ENCODE measurements at places on chromosomes 3 and 15.

GRCh38 chr3:64970634-64971033, 282.8 kb upstream of the ADAMTS9 start:
- DNase-seq = no peak

DNA sequence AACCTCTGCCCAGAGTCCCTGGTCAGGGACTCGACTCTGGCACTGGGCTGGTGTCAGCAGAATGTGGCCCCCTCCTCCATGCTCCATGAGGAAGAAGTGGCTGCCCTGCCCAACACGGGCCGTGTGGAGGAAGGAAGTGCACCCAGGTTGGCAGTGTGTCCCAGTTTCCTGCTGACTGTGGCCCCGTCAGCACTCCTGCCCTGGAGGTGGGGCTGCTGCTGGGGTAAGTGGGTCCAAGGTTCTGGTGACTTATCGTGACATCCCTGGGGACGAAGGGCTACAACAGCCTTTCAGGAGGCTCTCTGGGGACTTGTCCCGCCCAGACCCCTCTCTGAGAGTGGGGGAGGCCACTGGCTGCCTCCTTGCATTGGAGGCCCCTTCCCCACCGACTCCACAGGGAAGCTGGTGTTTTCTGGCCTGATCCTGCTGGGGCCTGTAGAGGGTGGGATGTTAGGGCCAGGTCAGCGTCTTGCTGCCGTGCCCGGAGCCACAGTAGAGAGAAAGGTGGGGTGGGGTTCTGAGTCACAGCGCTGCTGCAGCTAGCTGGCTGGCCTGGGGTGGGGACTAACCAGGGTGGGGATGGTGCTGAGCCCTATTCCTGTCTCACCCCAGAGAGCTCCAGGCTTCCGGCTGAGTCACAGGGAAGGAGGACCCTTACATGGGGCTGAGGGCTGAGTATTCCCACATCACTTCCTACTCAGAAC, 10.5 kb downstream of the SEMA4B start:
- DNase-seq = no peak

GRCh38 chr15:84003791-84004503, 231.6 kb upstream of the GOLGA6L4 start:
- DNase-seq = no peak

DNA sequence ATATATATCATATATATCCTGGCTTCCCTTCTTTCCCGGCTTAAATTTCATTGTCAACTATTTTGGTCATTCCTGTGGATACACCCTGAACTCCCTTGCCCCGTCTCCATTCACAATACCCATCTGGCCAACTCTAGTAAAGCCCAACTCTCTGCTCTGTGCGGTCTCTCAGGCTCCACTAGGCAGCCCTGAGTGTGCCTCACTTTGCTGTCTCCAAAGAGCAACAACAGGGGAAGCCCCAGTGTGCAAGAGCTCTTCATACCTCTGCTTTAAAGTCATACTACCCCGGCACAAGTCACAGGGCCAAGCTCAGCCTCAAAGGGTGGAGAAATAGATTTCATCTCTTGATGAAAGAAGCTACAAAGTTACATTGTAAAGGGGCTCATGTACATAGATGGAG, 18.9 kb upstream of the FEM1B start:
- DNase-seq = no peak

- no peak for DNase-seq
Observed at GRCh38 chr3:72318504-72319193, 529.6 kb downstream of the SHQ1 start.

DNA sequence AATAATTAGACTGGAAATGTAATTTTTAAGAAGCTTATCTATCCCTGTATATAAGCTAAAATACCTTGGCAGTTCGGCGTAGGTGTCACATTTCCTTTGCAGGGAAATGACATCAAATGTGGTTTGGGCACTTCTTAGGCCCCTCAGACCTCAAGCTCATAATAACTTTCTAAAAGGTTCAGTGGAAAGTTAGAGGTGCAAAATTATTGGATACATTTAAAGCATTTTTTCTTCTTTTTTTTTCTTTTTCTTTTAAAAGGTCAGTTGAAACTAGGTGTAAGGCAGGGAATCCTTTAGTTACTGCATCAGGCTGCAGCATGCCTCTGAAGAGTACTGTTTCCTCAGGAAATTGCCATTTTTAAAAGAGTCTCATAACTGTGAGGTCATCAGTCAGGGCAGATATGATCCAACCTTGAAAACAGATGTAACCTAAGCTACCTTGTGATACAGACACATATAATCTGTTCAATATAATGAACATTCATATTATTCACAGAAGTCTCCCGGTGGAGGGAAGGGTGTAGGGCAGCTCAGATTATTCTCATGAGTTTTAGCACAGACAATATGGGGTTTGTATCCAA, 4.8 kb downstream of the SACM1L start:
- no peak for DNase-seq

DNA sequence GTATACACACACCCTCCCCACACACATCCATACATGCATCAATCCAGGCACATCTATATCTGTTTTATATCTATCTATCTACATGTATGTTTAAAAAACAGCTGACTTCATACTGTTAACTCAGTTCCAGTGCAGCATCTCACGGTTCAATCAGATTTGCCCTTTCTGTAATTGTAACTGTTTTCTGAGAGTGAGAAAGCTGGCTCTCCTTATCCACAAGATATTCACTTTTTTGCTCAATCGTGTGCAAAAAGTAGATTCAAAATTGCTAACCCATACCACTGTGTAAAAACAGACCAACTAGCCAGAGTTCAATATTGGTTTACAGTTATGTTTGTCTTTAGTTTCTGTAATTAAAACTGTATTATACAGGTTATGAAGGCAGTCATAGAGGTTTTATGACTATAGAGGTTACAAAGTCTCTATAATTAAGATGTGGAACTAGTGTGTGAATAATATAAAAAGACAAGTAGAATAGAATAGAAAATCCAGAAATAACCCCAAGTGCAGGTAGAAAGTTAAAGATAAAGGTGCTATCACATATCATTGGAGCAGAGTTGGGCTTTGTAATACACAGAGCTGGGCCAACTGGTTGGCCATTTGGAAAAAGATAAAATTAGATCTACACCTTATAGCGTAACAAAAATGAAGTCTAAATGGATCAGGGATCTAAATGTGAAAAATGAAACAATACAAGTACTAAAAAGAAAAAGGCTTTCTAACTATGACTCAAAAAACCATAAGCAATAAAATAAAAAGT, 20.1 kb upstream of the MCF2L2 start:
- no peak for DNase-seq

DNA sequence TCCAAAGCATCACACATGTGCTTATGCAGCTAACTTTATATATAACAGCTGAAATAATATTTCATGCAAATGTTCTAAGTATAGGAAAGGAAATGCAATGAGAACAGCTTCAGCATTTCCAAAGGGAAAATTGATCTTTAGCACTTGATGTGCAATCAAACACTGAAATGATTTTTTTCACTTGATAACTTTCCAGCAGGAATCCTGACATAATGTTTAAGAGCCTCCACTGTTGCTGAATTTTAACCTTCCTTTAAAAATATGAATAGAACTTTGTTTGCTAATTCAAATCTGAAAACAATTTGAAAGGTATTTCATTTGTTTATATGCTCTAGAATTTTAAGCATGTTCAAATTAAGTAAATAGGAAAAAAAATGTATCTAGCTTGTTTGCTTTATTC, 96.9 kb upstream of the STRIT1 start:
- no peak for DNase-seq

DNA sequence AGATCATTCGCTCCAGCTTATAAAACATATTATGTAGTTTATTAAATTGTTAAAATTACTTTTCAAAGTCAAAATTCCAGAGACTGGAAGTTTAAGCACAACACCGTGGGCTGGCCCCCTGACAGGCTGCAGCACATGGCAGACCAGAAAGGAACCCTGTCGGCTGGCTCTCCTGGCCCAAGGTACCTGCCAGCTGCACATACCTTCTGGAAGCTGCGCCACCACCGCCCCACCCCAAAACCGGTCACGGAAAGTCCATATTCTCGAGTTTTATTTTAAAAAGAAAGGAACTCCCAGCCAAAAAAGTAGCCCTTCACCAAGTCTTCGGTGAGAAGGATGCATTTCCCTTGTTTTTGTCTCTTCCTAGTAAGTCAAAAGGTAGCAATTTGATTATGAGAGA, 94.6 kb downstream of the FOXP1 start:
- no peak for DNase-seq

GRCh38 chr3:123936400-123936799, 24.6 kb downstream of the CCDC14 start:
- DNase-seq = no peak

GRCh38 chr3:15409774-15410173, 17.6 kb downstream of the METTL6 start:
- DNase-seq = no peak

DNA sequence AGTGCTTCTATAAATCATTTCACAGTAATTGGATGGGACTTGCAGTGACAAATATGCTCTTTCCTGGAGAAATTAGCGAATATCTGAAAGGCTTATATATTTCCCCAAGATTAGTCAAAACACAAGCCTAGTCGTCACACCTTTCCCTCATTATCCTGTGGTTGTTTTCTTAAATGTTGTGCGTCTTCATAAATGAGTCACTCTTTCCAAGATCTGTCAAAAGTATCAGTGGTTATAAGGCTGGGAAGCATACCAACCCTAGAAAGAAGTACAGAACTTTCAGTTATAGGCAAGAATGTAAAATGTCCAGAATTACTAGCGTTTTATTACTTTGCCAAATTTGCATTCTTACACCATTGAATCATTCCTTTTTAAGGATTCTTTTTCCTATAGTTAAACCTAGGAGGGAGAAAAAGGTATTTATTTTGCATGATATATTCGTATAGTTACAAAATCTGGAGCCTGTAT, 33.6 kb downstream of the TMEM212 start:
- DNase-seq = no peak

DNA sequence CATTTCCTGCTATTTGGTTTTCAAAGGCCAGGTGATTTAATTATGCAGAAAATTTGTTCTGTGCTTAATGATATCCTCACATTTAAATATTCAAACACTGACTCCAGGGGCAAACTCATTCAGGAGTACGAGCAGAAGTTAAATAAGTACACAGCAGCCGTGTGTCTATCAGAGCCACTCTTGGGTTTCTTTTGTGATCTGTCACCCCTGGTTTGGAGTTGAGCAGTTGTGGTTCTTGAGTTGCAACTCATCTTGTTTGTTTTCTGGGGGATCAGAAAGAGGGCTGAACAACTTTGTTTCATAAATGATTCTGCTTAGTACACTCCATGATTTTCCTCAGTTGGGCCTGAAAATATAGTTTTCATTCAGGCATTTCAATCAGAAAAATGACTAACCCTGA, 25.7 kb upstream of the PPP4R2 start:
- no peak for DNase-seq

DNA sequence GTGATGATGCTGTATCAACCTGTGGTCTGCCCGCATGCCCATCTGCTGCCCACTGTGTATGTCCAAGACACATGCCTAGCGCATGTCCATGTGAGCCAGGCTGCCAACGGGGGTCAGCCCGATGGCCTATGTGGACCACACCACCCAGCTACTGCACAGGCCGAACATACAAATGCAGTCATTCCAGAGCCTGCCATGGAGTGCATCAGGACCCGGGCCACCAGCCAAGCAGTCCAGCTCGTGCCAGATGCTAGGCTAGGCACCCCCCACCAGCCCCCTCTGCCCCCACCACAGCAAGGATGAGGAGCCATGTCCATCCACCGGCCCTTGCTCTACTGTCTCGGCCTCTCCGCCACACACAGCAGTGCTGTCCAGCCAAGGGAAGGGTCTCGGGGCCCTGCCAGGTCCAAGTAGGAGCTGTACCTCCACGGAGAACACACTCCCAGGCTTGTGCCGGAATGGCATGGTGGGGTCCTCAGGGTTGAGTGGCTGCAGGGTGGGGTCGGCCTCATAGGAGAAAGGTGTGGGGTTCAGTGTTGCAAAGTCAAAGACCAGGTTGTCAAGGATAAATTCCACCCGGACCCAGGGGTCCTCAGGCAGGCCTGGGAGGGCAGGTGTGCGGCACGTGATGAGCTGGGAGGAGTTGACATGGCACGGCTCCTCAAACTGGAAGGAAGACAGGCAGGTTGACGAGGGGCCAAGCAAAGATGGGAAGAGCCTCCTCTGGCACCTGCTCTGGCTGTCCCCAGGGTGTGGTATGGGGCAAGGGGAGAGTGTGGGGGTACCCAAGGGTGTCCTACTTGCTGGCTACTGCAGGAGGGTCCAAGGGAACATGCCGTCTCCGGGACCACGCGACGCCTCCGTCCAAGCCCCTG, 15.3 kb downstream of the PLXNB1 start:
- DNase-seq = no peak

- no peak for DNase-seq
Observed at GRCh38 chr3:152352554-152352953, 83.8 kb downstream of the MBNL1 start.

DNA sequence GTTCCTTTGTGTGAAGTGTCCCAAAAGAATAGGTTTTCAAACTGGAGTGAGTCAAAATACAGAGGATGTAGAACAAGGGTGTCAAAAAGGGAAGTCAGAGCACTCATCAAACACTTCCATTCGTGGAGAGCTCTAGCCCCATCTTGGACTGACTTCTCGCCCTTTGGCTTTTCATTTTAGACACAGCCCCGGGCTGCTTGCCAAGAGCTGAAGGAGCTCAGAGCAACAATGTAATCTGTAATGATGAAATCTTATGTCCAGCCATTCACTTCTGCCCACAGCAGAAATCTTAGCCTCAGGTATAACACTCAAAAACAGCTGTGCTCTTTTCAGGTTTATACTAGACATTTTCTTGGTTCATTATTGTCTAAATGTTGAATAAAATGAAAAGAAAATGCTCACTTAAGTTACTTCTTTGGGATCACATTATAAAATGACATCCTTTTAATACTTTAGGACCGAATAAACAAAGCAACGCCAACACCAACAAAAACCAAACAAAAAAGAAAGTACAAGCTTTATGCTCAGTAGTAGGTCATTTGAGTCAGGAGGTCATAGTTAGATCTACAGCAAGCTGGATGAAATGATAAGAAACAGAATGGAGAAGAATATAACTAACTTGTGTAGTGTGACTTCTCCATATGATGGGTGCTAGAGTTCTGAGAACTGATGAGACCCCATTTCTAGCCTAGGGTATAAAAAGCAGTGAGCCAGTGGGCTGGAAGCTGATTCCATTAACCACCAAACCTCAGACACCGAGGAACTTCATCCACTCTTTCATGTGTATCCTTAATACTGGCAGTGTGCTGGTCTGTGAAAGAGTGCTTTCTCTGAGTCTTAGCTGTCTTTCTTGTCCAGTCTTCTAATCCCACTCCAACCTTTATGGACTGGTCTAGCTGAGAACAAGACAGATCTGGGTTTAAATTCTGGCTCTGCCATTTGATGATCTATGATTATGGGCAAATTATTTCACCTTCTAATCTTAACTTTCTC, 131.8 kb upstream of the SLC7A14 start:
- DNase-seq = no peak

- DNase-seq = no peak
Observed at GRCh38 chr15:49301562-49301961, 121.5 kb upstream of the FGF7 start.

GRCh38 chr3:100403362-100404249, 2.3 kb downstream of the LNP1 start:
- DNase-seq = no peak

DNA sequence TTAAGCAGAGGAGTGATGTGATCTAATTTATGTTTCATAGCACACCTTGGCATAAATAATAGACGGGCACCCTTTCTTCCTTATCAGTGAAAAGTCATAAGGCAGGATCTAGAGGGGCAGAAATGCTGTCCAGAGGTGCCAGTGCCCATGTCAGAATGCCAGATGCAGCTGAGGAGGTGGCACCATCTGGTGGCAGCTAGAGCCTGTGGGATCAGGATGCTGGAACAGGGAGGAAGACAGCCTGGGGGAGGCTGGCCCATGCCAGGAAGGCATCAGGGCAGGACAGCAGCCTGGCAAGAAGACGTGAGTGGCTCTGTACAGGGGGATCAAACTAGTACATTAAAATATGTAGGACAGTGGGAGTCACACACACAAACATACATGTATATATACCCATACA, 16.5 kb downstream of the MYH15 start:
- no peak for DNase-seq

- peak; percentile 46 for DNase-seq
Observed at GRCh38 chr3:52277071-52277964, 1.1 kb downstream of the WDR82 start.
